ENCODE measurements at places on chromosomes 5 and 9.

DNA sequence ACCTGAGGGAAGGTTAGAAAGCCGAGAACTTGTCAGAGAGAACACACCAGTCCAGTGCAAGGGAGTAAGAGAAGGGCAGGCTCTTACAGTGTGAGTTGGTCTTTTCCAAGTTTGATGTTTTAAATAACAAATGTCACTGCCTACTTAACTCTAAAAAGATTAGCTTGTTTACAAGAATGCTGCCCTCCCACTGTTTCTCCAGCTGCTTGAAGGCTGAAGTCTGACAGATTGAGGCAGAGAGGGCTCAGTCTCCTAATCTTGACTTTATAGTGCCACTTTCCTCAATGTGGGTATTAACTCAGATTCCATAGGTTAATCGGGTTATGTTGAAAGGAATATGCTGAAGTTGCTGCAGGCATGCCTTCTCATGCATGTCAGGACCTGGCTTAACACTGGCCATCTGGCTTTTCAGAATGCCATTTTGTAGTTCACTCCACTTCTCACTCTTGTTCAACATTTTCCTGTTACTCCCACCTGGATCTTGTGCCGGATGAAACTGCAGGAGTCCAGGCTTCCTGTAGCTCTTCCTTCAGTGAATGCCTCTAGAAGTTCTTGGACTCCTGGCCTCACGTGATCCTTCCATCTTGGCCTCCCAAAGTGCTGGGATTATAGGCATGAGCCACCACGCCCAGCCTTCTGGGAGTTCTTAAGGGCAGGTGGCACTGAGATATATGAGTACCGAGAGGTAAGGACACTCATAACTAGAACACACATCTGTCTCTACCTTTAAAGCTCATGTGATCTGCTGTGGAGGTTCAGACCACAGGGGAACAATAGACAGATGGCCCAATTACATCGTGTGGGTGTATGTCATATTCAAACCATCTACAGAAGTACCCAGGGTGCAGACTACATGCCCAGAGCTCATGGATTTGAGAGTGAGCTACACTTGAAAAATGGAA is 249.7 kb downstream of the ARHGAP26 start:
- no peak for DNase-seq

DNA sequence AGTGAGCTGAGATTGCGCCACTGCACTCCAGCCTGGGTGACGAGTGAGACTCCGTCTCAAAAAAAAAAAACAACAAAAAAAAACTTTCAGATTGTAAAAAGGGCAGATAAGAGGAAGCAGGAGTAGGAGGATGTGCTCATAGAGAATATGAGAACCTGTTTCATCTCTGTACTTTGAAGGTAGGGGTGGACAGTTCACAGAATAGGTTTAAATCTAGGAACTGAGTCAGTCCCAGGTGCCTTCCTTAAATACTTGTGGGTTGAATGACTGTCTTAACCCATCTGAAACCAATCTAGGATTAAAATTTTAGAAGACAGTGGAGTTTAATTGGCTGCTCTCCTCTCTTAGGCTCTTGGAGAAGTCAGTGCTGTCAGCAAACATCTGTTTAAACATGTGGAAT is 12.4 kb downstream of the POLK start:
- DNase-seq: no peak

GRCh38 chr5:163498886-163499285 is 6.5 kb upstream of the MAT2B start:
- DNase-seq: no peak

DNA sequence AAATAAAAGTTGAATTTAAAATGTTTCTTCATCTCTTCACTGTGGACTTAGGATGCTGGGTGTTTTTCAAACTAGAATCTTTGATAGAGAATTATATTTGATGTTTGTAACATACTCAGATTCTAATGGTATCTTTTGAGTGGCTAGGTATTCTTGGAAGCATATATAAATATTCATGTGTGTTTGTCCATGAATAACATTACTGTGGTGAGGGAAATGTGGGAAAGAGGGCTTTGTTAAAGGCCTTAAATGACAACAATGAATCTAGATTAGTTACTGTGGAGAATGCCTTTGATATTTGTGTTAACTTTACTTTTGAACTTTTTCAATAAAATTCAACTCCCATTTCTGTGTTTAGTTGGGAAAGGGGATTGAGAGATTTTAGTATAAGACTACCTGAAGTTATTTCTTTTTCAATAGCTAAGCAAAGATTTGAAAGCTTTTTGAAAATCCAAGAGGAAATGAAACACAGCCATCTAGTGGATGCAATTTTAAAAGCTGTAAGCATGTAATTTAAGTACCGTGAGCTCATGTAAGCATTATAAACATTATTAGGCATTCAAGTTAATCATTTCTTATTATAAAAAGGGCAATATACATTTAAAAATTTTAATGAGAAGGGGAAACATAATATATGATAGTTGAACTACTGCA is 69.6 kb downstream of the CCDC171 start:
- DNase-seq: no peak

- no peak for DNase-seq
Observed at GRCh38 chr5:82115858-82116257, 144.0 kb downstream of the ATG10 start.

DNA sequence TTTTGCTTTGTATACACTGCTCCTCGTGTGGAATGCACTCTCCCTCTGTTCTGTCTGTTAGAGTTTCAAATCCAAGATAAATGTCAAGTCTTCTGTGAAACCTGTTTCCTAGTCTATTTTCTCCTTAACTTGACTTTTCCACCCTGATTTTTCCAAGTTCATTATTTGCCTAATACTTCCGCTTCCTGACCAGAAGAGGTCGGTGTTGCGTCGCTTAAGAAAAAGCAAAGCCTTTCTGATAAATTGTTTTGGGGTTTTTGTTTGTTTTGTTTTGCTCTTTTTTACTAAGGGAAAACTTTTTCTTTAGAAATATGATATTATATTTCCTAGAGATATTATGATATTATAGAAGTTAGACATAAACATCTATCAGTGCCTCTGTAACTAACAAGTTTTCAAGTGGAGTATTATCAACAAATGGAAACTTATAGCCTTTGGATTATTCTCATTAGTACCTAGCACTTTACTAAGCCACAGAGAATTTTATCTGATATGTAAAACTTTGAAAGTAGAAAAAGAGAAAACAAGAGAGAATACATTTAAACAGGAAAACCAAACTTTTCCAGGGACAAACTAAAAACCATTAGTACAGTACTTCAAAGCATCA is 55.8 kb downstream of the PHAX start:
- no peak for DNase-seq

DNA sequence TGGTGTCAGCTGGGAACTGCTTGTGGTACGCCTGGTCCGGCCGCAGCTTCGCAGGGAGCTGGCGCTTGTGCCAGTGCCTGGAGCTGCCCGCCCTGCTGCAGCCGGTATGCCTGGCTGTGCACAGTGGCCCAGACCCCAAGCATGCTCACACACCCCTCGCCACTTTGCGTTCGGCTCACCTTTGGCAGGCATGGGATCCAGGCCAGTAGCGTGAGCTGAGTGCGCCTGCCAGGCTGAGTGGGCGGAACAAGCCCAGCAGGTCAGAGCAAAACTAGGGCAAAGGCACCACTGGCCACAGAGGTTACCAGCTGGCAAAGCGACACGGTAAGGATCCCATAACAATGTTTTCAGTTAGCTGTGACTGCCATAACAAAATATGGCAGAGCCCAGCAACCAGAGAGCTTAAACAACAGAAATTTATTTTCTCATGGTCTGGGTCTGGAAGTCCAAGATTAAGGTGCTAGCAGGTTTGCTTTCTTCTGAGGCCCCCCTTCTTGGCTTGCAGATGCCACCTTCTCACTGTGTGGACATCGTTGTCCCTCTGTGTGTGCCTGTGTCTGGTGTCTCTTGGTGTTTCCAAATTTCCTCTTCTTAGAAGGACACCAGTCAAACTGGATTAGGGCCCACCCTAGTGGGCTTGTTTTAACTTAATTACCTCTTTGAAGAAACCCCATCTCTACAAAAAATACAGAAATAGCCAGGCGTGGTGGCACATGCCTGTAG is 61.6 kb downstream of the PSAT1 start:
- DNase-seq: no peak

DNA sequence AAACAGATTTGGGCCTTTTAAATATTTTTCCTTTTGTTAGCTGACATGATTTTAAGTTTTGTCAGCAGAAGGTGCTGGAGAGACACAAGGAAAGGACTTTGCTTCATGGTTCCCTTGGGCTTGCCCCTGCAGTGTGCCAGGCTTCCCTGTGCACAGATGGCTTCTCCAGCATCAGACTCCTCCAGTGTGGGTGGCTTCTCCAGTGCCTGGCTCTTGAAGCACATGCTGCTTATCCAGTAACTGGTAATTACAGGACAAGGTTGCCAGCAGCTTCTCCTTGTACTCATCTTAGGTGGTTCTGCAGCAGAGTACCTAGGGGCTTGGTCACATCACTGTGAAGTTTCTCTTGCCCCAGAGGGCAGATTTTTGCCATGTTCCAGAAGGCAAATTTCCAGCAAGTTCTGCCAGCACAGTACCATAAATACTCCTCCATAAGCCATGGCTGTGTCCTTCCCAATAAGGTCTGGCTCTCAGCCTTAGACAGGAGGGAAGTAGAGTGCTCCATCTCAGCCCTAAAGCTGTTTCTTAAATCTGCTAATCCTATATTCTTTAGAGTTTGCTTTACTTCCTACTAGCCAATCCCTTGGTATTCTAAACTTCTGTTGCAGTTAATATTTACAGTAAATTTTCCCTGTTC is 62.4 kb downstream of the PJA2 start:
- no peak for DNase-seq

GRCh38 chr9:15982182-15982581 is 429.3 kb downstream of the CCDC171 start:
- DNase-seq: no peak

DNA sequence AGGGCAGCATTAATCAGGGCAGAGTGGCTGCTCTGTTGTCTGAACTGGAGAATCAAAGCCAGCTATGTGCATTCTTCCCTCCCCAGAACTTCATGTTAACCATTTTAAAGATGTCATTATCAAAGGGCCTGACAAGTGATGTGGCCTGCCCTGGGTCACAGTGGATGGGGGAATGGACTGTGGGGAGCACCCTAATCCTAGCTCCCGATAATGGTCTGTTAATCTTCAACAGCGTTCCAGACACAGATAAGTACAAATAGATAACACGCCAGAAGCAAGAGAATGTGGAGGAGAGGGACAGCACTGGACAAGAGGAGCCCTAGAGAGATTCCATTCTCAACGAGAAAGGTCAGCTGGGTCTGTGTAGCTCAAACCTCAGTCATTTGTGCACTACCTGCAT is 77.5 kb downstream of the DPYSL3 start:
- no peak for DNase-seq

DNA sequence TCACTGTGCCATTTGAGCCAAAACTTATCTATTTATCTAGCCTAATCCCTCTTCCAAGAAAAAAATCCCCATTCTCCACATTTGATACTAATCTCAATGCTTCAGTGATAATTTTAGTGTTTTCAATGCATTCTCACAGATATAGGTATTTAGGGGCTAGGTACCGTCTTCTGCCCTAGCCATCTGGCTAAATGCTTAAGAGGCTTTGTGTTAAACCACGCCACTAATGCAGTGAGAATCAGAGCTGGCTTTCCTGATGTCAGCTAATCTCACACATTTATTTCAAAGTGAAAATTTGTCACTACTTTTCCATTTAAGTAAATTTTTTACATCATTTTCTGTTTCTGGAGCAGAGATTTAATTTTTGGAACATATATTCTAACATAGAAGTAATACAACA is 479.7 kb downstream of the MAN2A1 start:
- DNase-seq: no peak

DNA sequence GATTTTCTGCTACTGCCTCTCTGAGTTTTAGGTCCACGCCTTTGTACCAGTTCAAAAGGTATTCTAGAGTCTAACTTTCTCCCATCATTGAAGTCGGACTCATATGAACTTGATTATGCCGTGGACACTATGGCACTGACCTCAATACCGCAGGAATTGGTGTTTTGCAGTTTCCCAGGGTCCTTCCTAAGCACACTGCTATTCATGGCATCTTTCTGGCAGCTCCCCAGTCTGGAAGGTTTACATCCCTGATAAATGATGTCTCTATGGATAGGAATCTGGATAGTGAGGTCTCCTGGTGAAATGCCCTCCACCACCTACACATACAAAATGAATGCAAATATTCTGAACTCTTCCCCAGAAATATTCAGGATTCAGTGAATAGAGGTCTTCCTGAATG is 422.2 kb downstream of the CTNND2 start:
- no peak for DNase-seq

DNA sequence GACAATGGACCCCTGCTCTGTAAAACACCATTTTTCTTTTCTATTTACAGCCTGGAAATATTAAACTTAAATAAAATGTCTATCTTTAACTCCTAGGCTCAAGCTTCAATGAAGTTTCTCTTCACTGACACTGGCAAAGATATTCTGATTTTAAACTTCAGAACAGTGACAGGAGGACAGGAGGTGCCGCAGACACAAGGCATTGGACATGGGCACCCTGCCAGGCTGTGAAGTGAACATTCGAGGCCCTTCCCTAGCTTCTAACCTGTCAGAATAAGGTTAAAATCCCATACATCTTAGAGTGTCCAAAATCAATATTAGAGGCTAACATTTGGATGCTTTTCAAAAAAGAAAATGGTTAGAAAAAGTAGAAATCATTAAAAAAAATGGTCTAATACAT is 9.2 kb downstream of the SEMA5A start:
- no peak for DNase-seq

All from ecto neural progenitor cell (in vitro differentiated cells).